T-helper 22 cell (primary cell): ENCODE measurements at places on chromosomes 5 and 9.

- no peak for DNase-seq
Measured at GRCh38 chr9:73231203-73231602, 79.5 kb downstream of the ANXA1 start.

GRCh38 chr5:56763711-56764466 is 51.5 kb upstream of the MAP3K1 start:
- DNase-seq, result no peak

DNA sequence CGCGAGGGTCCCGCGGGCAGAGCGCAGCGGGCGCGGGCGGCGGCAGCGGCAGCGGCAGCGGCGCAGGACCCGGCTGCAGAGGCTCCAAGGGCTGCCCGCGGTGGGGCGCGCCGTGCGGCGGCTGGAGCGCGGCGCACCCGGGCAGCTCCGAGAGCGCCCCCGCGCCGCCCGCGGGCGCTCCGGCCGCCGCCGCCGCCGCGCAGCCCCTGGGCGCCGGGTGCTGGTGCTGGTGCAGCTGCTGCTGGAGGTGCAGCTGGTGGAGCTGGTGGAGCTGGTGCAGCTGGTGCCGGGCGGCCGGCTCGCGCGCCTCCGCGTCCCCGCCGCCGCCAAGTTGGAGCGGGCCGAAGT is 644 bp downstream of the IER5L start:
- DNase-seq, result no peak

DNA sequence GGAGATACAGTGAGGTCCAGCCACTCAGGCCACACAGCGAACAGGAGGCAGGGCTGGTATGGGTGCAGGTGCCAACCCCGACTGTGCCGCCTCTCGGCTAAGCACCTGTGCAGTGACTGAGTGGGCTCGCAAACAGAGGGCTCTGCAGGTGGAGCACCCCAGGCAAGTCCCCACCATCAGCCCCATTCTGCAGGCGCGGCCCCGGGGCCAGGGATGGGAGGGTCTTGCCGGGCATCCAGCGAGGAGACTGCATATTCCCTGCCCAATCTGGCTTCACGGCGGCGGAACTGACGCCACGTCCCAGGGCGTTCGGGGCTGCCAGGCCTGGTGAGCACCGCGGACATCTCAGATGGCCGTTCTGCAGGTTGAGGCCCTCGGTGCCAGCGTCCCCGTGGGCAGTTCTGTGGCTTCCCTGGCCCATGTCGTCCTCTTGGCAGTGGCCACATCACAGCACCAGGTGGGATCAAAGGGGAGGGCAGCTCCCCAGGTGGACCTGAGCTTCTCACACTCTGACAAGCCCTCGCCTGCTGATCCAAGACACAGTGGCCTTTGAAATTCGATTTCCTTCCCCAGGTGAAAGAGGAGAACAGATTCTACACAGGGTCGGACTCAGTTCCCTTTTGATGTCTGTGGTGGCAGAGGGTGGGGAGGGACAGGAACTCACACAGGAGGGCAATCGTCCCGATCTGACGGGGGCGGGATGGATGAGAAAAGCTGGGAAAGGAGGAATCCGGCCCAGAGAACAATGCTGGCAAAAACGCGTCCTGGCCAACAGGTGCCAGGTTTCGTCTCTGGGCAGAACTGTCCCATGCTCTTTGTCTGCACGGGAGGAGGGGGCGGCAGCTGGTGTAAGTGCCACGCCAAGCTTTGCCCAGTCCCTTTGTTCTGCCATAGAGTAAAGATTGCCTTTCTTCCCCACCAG is 18.8 kb downstream of the DBH start:
- DNase-seq, result no peak

DNA sequence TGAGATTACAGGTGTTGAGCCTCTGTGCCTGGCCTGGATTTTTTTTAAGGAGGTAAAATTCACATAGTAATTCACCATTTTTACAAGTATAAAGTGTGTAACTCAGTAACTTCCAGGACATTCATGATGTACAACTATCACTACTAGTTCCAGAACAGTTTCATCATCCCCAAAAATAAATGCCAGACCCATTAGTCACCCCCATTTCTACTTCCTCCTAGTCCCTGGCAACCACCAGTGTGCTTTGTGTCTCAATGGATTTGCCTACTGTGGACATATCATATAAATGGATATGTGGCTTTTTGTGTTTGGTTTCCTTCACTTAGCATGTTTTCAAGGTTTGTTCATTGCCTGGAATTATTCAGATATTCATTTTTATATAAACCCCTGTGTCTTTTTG is 72.5 kb upstream of the PANK3 start:
- DNase-seq, result no peak

GRCh38 chr5:43168175-43168574 is 23.9 kb upstream of the NIM1K start:
- DNase-seq, result no peak

GRCh38 chr9:117827456-117827855 is 123.3 kb downstream of the TLR4 start:
- no peak for DNase-seq

GRCh38 chr5:83701886-83702285 is 18.8 kb downstream of the HAPLN1 start:
- no peak for DNase-seq

DNA sequence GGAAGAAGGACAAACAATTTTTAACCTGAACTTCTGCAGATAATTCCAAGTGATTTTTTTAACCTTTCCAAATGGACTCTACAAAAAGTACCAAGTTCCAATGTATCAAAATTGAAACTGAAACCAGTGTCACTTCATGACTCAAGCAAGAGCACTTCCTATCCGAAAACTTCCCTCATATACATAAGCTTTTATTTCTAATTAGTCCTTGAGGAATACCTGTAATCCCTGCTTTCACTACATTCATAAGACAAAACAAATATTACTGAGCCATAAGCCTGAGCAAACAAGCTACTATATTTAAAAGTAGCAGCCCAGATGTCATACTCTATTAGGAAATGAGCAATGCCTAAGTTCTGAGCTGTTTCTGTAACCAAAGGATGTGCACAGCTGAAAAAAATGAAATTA is 224.4 kb downstream of the EBF1 start:
- no peak for DNase-seq

GRCh38 chr9:104750185-104750767 is 2.8 kb downstream of the NIPSNAP3A start:
- no peak for DNase-seq

GRCh38 chr9:105979290-105979689 is 284.9 kb downstream of the TMEM38B start:
- DNase-seq, result no peak

- DNase-seq, result no peak
Measured at GRCh38 chr9:87040410-87041009, 93.2 kb upstream of the GAS1 start.

GRCh38 chr5:81936750-81937149 is 35.1 kb upstream of the ATG10 start:
- no peak for DNase-seq

DNA sequence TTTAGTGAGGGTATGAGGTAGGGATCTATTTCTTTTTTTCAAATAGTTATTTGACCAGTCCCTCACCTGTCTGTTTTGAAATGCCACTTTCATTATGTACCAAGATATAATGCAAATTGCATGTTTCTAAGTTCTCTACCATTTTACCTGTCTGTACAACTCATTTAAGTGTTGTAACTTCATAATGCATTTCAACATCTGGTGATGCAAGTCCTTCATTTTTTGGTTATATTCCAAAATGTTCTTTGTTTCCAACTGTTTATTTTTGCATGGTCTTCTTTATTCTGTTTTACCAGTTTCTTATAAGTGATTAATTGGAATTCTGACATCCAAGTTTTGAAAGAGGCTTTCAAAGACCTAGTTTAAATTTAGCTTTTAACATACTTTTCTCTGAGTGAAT is 26.8 kb downstream of the TDRD7 start:
- DNase-seq, result no peak

DNA sequence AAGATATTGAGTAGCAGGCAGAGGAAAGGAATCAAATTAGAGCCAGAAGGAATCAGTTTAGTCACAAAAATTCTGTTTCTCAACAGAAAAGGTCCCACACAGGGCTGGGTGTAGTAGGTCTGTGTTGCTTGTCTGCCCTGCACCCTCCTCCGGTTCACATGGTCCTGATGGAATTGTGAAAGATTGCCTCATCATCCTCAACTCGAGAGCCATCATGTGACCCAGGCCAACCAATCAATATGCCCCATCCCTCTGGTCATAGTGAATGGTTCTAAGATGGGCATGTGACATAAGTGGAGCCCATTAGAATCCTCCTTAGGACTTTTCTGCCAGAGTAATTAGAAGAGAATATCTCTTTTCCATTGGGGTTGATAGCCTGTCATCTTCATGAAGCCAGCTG is 56.7 kb upstream of the RAD23B start:
- no peak for DNase-seq

DNA sequence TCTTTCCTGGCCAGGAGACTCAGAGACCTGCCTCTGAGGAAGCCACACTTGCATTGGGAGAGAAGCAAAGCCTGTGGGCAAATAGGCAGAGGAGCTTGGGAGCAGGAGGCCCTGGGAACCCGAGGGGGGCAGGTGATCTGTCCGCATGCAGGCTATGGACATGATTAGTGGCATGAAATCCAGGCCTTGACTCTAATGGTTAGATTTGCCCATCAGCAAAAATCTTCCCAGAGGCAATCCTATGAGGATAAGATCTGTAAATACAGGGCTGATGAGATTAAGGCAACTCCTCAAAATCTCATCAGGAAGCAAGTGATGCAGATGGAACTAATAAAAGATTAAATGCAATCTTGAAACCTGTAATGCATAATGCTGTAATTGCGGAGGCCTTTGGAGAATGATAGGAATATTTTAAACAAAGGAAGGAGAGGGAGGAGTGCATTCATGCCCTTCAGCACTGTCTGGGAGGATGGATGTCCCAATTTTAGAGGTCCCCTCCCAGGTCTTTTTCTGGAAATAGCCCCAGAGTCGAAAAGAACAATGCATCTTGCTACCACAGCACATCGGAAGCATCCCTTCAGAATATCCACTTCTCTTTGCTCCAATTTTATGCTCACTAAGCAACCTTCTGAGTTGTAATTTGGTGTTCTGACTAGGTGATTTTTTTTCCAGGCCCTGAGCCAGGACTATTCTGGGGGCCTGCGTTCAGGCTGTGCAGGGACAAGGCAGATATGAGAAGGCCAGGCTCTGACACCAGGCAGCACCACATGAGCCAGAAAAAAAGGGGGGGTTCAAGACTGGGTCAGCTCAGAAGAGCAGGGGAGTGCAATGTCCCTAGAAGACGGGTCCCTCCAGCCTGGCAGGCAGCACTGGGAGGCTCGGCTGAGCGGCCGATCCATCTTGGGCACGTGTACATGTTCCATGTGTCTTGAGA is 66.5 kb downstream of the MED10 start:
- no peak for DNase-seq

- DNase-seq, result no peak
Measured at GRCh38 chr5:168890816-168891812, 311.9 kb upstream of the PANK3 start.

DNA sequence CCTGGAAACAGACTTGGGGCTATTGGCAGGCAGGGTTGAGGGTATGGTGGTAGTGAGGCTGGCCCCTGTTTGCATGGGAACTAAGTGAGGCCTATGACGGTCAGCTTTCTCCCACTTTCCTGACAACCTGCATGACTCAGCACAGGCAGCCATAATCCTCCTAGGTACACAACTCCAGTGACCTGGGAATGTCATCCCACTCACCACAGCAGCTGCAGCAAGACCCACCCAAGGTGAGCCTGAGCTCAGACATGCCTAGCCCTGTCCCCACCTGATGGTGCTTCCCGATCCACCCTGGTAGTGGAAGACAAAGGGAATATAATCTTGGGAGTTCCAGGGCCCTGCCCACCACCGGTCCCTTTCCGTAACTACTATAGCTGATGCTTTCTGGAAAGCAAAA is 178.7 kb downstream of the NDUFS4 start:
- DNase-seq, result no peak

DNA sequence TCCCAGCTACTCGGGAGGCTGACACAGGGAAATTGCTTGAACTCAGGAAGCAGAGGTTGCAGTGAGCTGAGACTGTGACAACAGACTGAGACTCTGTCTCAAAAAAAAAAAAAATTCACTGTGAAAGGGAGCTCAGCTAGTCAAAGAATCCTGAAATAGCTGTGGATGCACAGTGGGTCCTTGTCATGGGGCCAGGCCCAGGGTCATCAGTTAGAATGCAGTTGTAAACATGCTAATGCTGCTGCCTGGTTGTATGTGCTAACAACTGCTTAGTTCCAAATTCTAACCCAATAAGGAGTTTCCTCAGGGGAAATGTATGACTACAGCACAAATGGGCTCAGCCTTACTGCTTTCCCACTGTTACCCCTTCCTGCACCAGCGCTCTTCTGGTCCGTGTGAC is 84.0 kb downstream of the PALM2AKAP2 start:
- no peak for DNase-seq

- DNase-seq, result no peak
Measured at GRCh38 chr5:90802474-90803317, 244.1 kb downstream of the ADGRV1 start.

DNA sequence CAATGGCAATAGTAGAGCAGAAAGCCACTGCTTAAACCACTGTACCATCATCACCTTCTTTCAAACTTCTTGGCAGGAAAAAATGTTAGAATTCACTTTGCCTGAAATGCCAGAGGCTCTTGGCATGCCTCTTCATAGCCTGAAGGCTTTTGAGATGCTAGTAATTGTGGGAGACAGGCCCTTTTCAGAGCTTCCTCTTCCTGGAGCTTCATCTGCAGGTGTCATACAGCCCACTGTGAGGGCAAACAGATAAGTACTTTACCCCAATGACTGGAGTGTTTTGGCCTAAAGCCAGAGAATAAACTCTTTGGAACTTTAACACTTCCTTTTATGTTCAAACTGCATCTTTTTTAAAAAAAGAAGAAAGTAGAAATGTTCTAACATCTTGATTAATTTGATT is 81.3 kb upstream of the TMEM171 start:
- DNase-seq, result no peak

GRCh38 chr9:76894198-76894597 is 11.7 kb downstream of the PRUNE2 start:
- no peak for DNase-seq

GRCh38 chr5:54676481-54677340 is 159.2 kb downstream of the SNX18 start:
- no peak for DNase-seq

GRCh38 chr5:113612060-113612496 is 98.6 kb downstream of the YTHDC2 start:
- DNase-seq, result no peak

DNA sequence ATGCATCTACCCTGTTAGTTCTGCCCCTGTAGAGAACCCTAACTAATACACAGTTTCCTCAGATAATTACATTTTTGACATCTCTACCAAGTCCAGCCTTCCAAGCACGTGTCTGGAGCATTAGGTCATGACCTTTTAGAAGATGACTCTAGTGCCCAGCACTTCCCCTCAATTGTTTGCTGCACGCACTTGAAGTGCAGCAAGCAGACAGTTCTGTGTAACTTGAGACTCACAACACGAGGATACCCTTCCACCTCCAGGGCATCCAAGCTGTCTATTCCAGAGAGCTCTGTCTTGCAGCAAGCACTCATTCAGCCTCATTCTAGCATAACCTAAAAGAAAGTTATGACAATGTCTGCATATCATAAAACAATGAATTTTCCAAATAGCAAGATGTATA is 1410.5 kb upstream of the CDH18 start:
- no peak for DNase-seq

- DNase-seq, result no peak
Measured at GRCh38 chr5:122150215-122150614, 20.9 kb downstream of the ZNF474 start.

- no peak for DNase-seq
Measured at GRCh38 chr5:128778474-128778873, 186.8 kb upstream of the SLC27A6 start.
